Chondrocyte (in vitro differentiated cells): ENCODE measurements at places on chromosomes 4 and X. TPM values are rescaled to one million over a fixed set of nuclear protein-coding genes. Genes with fewer than 3 reads are reported as not detected.

Gene NHS
- total RNA-seq = 11.5 to 14.9 TPM (median 12.8 TPM) in 3 replicates

DNA sequence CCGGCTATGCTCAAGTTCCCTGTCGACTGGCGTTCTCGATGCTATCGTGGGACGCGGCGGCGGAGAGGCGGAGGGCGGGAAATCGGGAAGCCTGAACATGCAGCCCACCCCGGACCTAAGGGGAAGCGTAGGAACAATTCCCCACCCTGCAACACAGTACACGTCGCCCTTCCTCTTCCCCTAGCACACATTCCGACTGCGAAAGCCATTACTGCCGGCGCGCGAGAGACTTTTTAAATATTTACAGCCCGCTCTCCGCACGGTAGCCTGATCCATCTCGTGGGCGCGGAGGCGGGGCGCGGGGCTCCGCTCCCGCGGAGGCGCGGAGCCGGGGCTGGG is 48.1 kb upstream of the BCOR start:
- H3K27me3 ChIP-seq = no peaks in the 10 kb centered on the region
- DNase-seq = no peak
- H3K27ac ChIP-seq = no peak overlapping the region

Gene DCLK2
- total RNA-seq = 17.7 to 20.0 TPM (median 18.7 TPM) in 3 replicates

DNA sequence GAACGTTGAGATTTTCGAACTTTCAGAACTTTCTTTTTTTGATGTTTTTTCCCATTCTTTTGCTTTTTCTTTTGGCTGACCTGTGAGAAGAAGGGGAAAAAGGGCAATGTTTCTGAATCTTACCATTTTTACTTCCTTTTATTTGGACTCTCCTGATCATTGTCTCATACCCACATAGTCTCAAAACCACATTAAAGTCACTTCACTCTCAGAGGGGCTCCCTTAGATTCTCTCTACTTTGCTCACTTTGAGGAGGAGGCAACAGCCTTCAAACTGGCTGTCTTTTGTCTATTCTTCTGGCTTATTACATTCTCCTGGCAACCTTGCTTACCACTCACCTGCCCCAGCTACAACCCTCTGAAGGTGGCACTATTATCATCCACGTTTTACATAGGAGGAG is 3.7 kb downstream of the CXCL9 start:
- peaks cover 28% of the 10 kb centered on the region for H3K27me3 ChIP-seq
- no peak overlapping the region for H3K27ac ChIP-seq
- H3K4me1 ChIP-seq = no peaks in the 10 kb centered on the region
- no peak for DNase-seq
- no peak overlapping the region for H3K4me3 ChIP-seq
- peaks cover 2% of the 10 kb centered on the region for H3K36me3 ChIP-seq
